Spinal cord (tissue), 10 donors: ENCODE measurements at places on chromosomes 3 and 15. TPM values are rescaled to one million over a fixed set of nuclear protein-coding genes. Genes with fewer than 3 reads are reported as not detected.

Gene TEX55
- not detected for total RNA-seq

- H3K27me3 ChIP-seq = no peaks in the 10 kb centered on the region
- H3K4me1 ChIP-seq = no peaks in the 10 kb centered on the region
- H3K27ac ChIP-seq = no peak overlapping the region
- no peak overlapping the region for H3K4me3 ChIP-seq
- H3K36me3 ChIP-seq = no peaks in the 10 kb centered on the region
Observed at GRCh38 chr3:110743202-110743601, 328.4 kb upstream of the NECTIN3 start.

GRCh38 chr15:82805994-82806406 lies at the start of gene FSD2:
TSS of gene FSD2 (minus strand) at chr15:82806069. CDS start at chr15:82787390, 18,679 bp downstream.
- peaks cover 3% of the 10 kb centered on the region for H3K4me1 ChIP-seq
- H3K27me3 ChIP-seq = no peaks in the 10 kb centered on the region
- no peak within 1 kb of the TSS for H3K27ac ChIP-seq
- H3K4me3 ChIP-seq = no peak within 1 kb of the TSS

DNA sequence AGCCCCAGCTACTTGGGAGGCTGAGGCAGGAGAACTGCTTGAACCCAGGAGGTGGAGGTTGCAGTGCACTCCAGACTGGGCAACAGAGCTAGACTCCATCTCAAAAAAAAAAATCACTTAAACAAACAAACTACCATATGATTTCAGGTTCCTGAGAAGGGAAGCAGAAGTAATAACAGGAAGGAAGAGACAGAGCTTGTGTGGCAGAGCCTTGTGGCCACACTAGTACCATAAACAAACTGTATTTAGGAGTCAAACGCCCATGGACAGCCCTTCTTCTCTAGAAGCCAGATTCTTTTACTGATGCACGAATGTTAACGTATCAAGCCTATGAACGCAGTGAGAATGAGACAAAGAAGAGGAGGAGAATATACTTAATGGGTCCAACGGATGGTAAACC lies 12.0 kb downstream of the MTMR10 start:
- DNase-seq = no peak
- no peak overlapping the region for H3K27ac ChIP-seq
- no peak overlapping the region for H3K4me3 ChIP-seq

Gene ANKRD63
- total RNA-seq = not detected

- H3K27ac ChIP-seq = no peak overlapping the region
- no peaks in the 10 kb centered on the region for H3K27me3 ChIP-seq
- peaks cover 13% of the 10 kb centered on the region for H3K36me3 ChIP-seq
Observed at GRCh38 chr3:37170060-37170459, 4.3 kb downstream of the LRRFIP2 start.

Gene C3orf22
- total RNA-seq = not detected

GRCh38 chr3:192273001-192273696 lies 454.2 kb downstream of the FGF12 start:
- no peaks in the 10 kb centered on the region for H3K4me1 ChIP-seq
- no peak for DNase-seq
- no peak overlapping the region for H3K4me3 ChIP-seq
- H3K36me3 ChIP-seq = no peaks in the 10 kb centered on the region

- H3K4me1 ChIP-seq = peaks cover 10% of the 10 kb centered on the region
- H3K27me3 ChIP-seq = no peaks in the 10 kb centered on the region
- H3K4me3 ChIP-seq = no peak overlapping the region
- no peaks in the 10 kb centered on the region for H3K36me3 ChIP-seq
Observed at GRCh38 chr3:14780927-14781507, 37.7 kb upstream of the FGD5 start.

- H3K36me3 ChIP-seq = no peaks in the 10 kb centered on the region
- no peak for DNase-seq
- H3K27me3 ChIP-seq = no peaks in the 10 kb centered on the region
- H3K4me1 ChIP-seq = no peaks in the 10 kb centered on the region
- H3K27ac ChIP-seq = no peak overlapping the region
- no peak overlapping the region for H3K4me3 ChIP-seq
Observed at GRCh38 chr15:36994790-36995189, 105.6 kb downstream of the MEIS2 start.

- no peak overlapping the region for H3K4me3 ChIP-seq
- peaks cover 2% of the 10 kb centered on the region for H3K4me1 ChIP-seq
- no peaks in the 10 kb centered on the region for H3K27me3 ChIP-seq
- no peak for DNase-seq
- H3K36me3 ChIP-seq = no peaks in the 10 kb centered on the region
Observed at GRCh38 chr3:16896820-16897219, 12.1 kb downstream of the PLCL2 start.

GRCh38 chr3:150248888-150249681 lies 159.0 kb upstream of the TSC22D2 start:
- no peaks in the 10 kb centered on the region for H3K36me3 ChIP-seq
- H3K27me3 ChIP-seq = no peaks in the 10 kb centered on the region
- DNase-seq = no peak

- no peaks in the 10 kb centered on the region for H3K36me3 ChIP-seq
- no peaks in the 10 kb centered on the region for H3K27me3 ChIP-seq
- no peak overlapping the region for H3K4me3 ChIP-seq
- DNase-seq = no peak
Observed at GRCh38 chr3:40336511-40337135, 27.1 kb downstream of the EIF1B start.

- H3K27me3 ChIP-seq = no peaks in the 10 kb centered on the region
- no peaks in the 10 kb centered on the region for H3K4me1 ChIP-seq
- no peak overlapping the region for H3K4me3 ChIP-seq
- H3K36me3 ChIP-seq = peaks cover 4% of the 10 kb centered on the region
Observed at GRCh38 chr15:25783607-25784540, 79.3 kb downstream of the ATP10A start.

DNA sequence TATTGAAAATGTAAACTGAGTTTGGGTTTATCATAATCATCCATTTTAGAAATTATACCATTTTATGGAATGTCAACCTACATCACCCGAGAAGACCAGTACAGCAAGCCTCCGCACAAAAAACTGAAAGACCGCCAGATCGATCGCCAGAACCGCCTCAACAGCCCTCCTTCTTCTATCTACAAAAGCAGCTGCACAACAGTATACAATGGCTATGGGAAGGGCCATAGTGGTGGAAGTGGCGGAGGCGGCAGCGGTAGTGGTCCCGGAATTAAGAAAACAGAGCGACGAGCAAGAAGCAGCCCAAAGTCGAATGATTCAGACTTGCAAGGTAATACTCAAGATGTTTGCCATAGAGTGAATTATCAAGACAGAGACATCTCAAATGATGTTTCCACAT lies 197.0 kb downstream of the GHSR start:
- H3K36me3 ChIP-seq = no peaks in the 10 kb centered on the region
- DNase-seq = no peak
- H3K27me3 ChIP-seq = no peaks in the 10 kb centered on the region
- H3K27ac ChIP-seq = no peak overlapping the region

GRCh38 chr3:151439652-151440125 lies 21.2 kb downstream of the IGSF10 start:
- H3K4me3 ChIP-seq = no peak overlapping the region
- H3K36me3 ChIP-seq = no peaks in the 10 kb centered on the region
- DNase-seq = peak; percentile 51
- no peak overlapping the region for H3K27ac ChIP-seq
- H3K4me1 ChIP-seq = no peaks in the 10 kb centered on the region

DNA sequence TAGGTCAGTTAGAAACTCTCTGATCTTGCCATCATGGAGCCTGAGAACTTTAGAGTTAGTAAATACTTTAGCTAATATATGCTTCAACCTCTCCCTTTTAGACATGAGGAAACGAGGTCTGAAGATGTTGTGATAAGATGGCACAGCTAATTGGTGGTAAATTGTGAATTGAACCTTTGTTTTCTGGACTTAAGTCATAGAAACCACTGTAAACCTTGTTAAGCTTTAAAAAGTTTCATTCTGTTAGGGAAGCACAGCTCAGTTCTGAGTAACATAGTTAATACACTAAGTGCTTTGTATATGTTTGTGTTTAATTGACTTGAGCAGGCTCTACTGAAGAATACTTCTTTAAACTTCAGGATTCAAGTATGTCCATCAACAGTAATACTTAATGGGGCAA lies 108.6 kb downstream of the AKAP13 start:
- no peak overlapping the region for H3K27ac ChIP-seq
- H3K36me3 ChIP-seq = no peaks in the 10 kb centered on the region

Gene MED12L
- total RNA-seq = 12.5 TPM

- peaks cover 7% of the 10 kb centered on the region for H3K27me3 ChIP-seq
- H3K36me3 ChIP-seq = no peaks in the 10 kb centered on the region
- no peak overlapping the region for H3K4me3 ChIP-seq
- H3K4me1 ChIP-seq = no peaks in the 10 kb centered on the region
Observed at GRCh38 chr3:184750349-184751083, 38.7 kb upstream of the MAGEF1 start.

- H3K36me3 ChIP-seq = no peaks in the 10 kb centered on the region
- no peak overlapping the region for H3K4me3 ChIP-seq
- no peak for DNase-seq
- H3K4me1 ChIP-seq = no peaks in the 10 kb centered on the region
- no peaks in the 10 kb centered on the region for H3K27me3 ChIP-seq
Observed at GRCh38 chr3:48345946-48346572, 12.6 kb upstream of the SPINK8 start.

GRCh38 chr3:139122221-139122581 lies 77.5 kb upstream of the PRR23C start:
- H3K27me3 ChIP-seq = no peaks in the 10 kb centered on the region
- no peak overlapping the region for H3K27ac ChIP-seq
- no peak overlapping the region for H3K4me3 ChIP-seq
- DNase-seq = no peak

- no peaks in the 10 kb centered on the region for H3K4me1 ChIP-seq
- no peaks in the 10 kb centered on the region for H3K27me3 ChIP-seq
- no peaks in the 10 kb centered on the region for H3K36me3 ChIP-seq
- H3K27ac ChIP-seq = no peak overlapping the region
- no peak overlapping the region for H3K4me3 ChIP-seq
- no peak for DNase-seq
Observed at GRCh38 chr3:117417411-117417810, 707.8 kb downstream of the TUSC7 start.

Gene SERP1
- total RNA-seq = 77.3 TPM

DNA sequence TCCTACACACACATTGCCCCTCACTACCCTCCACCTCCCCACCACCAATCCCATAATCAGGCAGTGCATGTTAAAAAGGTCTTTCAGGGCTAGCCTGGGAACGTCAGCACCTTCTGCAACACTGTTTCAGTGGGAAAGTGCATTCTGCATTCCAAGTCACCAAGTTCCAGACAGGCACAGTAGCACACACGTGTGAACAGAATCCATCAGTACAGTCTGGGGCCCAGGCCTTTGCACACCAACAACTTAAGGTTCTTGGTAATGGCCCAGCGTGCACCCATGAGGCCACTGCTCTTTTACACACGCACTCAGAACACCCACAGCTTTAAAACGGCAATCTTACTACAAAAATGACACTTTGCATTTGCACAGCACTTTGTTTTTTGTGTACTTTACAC lies 1.2 kb downstream of the ANXA2 start:
- H3K27ac ChIP-seq = peak overlapping the region; percentile 91
- no peaks in the 10 kb centered on the region for H3K36me3 ChIP-seq
- peaks cover 7% of the 10 kb centered on the region for H3K27me3 ChIP-seq
- peak overlapping the region; percentile 74 for H3K4me3 ChIP-seq
- DNase-seq = no peak

Gene TRH
- 7.0 TPM for total RNA-seq

Gene PROS1
- total RNA-seq = 50.2 TPM

- no peak for DNase-seq
- H3K27me3 ChIP-seq = no peaks in the 10 kb centered on the region
- H3K4me1 ChIP-seq = no peaks in the 10 kb centered on the region
- no peaks in the 10 kb centered on the region for H3K36me3 ChIP-seq
- peak overlapping the region; percentile 86 for H3K27ac ChIP-seq
- H3K4me3 ChIP-seq = peak overlapping the region; percentile 37
Observed at GRCh38 chr3:150370999-150371398, 37.1 kb upstream of the TSC22D2 start.

DNA sequence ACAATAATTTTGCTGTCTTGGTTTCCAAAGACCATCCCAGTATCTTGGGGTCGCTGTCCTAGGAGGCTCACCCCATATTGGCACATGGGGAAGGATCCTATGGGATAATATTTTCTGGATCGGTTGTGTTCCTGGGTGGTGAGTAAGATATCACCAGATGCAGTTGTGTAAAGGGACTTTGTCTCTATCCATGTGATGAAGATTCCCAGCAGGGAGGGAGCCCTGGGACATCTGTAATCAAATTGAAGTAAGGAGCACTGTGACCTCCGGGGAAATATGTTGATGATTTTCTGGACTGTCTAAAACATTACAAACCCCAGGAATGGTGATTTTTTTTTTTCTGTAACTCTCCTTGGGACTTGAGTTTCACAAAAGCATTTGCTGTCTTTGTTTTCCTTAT lies 36.2 kb upstream of the LRTM1 start:
- H3K27ac ChIP-seq = no peak overlapping the region
- H3K4me3 ChIP-seq = no peak overlapping the region
- no peak for DNase-seq
- peaks cover 3% of the 10 kb centered on the region for H3K4me1 ChIP-seq
- H3K36me3 ChIP-seq = no peaks in the 10 kb centered on the region

DNA sequence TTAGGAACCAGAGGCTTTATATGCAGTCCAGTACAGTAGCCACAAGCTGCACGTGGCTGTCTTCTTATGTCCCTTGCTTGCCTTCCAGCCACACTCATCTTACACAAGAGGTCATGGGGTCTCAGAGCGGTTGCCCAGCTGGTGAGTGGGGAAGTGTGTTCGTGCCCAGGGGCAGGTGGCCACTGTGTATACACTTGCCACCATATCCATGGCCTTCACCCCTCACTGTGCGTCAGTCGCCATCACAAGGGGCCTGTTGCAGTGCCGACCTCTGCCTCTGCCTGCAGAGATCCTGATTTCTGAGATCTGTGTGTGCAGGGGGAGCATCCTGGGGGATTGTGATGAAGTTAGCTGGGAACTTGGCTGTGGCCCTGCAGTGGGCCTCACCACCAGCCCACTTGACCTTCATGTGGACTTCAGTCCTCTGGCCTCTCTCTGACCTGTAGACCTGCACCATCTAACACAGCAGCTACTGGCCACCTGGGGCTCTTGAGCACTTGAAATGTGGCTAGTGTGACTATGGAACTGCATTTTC lies 43.1 kb upstream of the SACM1L start:
- H3K27me3 ChIP-seq = no peaks in the 10 kb centered on the region
- DNase-seq = no peak
- H3K4me1 ChIP-seq = peaks cover 19% of the 10 kb centered on the region
- no peak overlapping the region for H3K4me3 ChIP-seq
- peaks cover 3% of the 10 kb centered on the region for H3K36me3 ChIP-seq
- no peak overlapping the region for H3K27ac ChIP-seq

GRCh38 chr15:90845201-90845949 lies 23.0 kb upstream of the FURIN start:
- H3K4me3 ChIP-seq = no peak overlapping the region
- H3K36me3 ChIP-seq = no peaks in the 10 kb centered on the region
- H3K27me3 ChIP-seq = no peaks in the 10 kb centered on the region
- H3K27ac ChIP-seq = no peak overlapping the region

- no peaks in the 10 kb centered on the region for H3K4me1 ChIP-seq
- H3K27me3 ChIP-seq = no peaks in the 10 kb centered on the region
- no peak overlapping the region for H3K27ac ChIP-seq
- DNase-seq = no peak
- H3K4me3 ChIP-seq = no peak overlapping the region
Observed at GRCh38 chr3:117408811-117409210, 699.2 kb downstream of the TUSC7 start.

- no peak overlapping the region for H3K4me3 ChIP-seq
- H3K4me1 ChIP-seq = no peaks in the 10 kb centered on the region
- no peaks in the 10 kb centered on the region for H3K27me3 ChIP-seq
- H3K27ac ChIP-seq = no peak overlapping the region
- no peaks in the 10 kb centered on the region for H3K36me3 ChIP-seq
Observed at GRCh38 chr15:75834021-75834420, 9.2 kb upstream of the UBE2Q2 start.

GRCh38 chr3:45549961-45550360 lies 44.6 kb upstream of the LIMD1 start:
- H3K4me1 ChIP-seq = peaks cover 46% of the 10 kb centered on the region
- peaks cover 16% of the 10 kb centered on the region for H3K36me3 ChIP-seq
- no peak overlapping the region for H3K27ac ChIP-seq
- no peak overlapping the region for H3K4me3 ChIP-seq

Gene IMPG2
- 3.1 TPM for total RNA-seq
